ENCODE measurements at places on chromosomes 11 and 22.
A peak's percentile ranks its signal among the peaks of the same experiment; 100 is the strongest.

DNA sequence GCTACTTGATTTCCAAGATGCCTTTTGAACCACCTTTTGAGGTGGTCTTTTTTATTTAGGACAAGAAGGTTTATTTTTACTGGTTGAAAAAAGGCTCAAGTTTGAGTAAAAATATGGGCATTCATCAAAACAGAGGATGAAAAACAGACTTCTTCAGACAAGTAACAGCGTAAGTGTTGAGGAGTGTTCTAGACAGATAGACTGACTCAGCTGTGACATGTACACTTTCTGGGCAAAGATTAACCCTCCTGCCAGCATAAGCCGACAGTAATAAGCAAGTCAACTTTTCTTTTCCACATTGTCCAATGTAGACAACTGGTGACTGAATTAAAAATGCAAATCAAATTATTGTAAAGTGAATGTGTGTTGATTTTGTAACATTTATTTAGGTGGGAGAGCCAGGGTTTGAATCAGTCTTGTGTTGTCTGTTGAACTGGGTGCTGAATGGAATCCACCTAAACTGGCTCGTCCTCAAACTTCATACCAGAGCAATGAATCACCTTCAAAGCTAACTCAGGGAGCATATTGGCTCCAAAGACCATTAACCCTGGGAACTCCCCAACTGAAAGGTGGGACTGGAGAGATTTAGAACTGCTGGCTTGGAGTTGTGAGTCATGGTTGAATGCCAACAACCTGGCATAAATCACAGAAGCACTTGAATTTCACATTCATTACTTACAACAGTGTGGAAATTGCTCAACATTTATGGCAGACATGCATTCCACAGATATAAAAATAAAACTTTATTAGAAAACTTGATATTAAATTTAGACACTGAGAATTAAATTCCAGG, 377.0 kb downstream of the ETS1 start:
- DNase-seq, result peak; percentile 99

- no peak for DNase-seq
Measured at GRCh38 chr11:12001186-12001585, 7.2 kb downstream of the DKK3 start.

DNA sequence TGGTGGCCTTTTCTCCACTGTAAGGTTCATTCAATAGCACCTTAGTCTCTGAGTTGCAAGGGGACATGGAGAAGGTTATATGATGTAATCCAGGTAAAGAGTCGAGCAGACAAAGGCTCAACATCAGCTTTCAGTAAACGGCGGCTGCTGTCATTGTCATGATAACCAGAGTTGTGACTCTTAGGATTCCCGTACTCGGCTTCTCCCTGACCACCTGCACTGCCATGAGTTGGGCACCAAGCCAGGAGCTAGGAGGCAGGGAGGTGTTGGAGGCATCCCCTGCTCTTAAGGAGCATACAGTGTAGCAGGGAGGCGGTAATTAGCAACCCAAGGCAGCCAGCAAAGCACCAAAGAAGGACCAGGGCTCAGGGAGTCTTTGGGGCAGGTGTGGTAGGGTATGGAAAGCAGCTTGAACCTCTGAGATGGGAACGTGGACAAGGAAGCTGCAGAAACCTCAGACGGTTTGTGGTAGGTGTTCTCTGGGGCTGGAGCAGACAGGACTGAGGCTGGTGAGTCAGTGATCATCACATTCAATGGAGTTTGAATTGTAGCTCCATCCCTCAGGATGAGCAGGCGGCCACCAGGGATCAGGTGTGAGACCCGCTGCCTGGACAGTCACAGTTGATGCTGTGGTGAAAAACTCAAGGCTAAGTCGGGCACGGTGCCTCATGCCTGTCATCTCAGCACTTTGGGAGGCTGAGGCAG, 31.7 kb downstream of the LIF start:
- no peak for DNase-seq

DNA sequence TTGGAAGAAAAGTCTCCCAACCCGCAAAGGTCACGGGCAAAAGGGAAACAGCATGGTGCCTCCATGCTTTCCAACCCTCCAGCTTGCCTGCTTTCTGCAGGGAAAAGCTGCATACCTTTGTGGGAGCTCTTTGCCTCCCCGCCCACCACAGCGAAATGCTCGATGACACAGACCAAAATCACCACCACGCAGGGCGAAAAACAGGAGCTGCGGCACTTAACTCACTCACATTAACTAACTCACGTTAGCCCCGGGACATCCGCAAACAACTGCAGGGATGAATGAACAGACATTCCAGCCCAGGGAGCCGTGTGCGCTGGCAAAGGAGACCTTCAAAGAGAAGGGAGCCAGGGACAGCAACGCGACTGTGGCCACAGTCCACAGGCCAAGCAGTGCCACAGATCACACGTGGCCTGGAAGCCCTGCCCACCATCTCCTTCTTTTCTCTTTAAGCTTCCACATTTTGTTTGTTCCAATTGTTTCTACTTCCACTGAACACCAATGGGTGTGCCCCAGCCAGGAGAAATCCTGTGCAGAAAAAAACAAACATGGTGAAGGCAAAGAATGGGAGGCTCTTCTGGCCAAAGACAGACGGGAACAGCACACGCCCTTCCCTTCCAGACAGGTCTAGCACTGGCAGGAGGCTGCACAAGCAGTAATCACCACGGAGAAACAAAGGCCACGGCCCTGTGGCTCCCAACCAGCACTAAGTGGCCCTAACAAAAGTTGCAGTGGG, 39.3 kb downstream of the DUSP8 start:
- peak; percentile 8 for DNase-seq

GRCh38 chr22:42879371-42880021, 22.4 kb upstream of the ARFGAP3 start:
- DNase-seq, result no peak

Measured in amniotic epithelial cell (primary cell).